ENCODE measurements at places on chromosomes 4 and X.

DNA sequence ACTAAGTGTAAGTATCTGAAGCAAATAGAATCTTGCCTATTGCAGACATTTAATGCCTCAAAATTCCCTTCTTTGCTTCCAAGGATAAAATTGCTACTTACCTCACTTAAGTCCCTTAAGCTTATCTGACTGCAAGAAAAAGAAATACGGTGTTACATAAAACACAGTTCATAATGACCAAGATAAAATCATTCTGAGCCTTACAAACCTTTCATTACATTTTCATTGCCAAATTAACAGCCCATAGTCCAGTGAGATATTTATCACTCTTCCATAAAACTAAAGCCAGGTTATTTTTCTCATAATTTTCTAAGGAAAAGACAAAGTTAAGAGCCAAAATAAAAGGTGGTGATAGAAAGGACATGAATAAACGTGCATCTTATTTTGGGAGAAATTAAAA lies 74.9 kb upstream of the ZNF518B start:
- DNase-seq = no peak

GRCh38 chrX:85223359-85223758 lies 20.2 kb downstream of the SATL1 start:
- no peak for DNase-seq

DNA sequence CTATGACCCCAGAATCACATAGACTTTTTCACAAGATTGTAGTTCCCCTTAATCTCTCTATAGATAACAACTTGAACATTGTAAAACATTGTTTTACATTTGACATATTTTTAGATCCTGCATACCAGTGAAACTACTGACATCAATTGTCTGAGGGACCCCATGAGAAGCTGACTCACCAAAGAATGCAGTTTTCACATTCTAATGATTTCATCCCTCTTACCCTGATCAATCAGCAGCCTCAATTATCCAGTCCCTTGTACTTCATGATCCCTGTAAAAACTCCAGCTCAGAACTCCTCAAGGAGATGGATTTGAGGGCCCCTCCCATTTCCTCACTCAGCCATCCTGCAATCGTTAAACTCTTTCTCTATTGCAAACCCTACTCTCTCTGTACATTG lies 411.0 kb upstream of the NDST3 start:
- no peak for DNase-seq

- no peak for DNase-seq
Measured at GRCh38 chrX:10048707-10049106, 81.5 kb downstream of the CLDN34 start.

DNA sequence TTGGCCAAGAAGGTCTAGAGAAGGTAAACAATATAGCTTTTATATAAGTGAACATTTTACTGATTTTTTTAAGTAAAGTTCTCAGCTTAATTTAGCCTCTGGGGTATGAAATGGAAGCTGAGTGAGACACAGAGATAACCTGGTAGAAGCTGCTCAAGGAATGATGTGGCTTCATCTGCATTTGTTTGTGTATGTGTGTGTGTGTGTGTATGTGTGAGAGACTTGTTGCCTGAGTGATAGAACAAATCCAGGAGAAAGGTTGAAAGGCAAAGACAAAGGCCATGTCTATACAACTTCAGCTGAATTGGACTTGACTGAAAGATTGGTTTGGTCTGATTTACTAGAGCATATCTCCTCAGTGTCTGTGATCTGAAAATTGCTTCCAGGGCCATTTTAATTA lies 63.6 kb downstream of the PCDH7 start:
- DNase-seq = no peak

DNA sequence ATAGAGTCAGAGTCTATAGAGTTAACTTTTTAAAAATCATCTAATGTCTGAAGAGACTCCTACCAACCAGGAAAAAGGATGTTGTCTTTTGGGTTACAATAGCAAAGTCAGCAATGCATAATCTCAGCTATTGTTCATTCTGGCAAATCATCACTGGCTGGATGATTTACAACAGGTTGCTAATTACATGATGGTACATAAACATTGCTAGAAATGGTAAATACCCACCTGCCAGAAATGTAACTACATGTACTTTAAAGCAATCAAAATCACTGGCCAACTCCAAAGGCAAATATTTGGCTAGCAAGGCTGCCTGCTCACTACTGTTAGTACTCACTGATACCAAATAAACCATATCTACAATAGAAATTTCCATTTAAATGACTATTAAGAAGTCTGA lies 91.1 kb downstream of the PPP3CA start:
- DNase-seq = no peak

- no peak for DNase-seq
Measured at GRCh38 chr4:163768014-163768413, 273.5 kb downstream of the TMA16 start.

GRCh38 chrX:15849555-15849954 lies 5.1 kb downstream of the AP1S2 start:
- no peak for DNase-seq

DNA sequence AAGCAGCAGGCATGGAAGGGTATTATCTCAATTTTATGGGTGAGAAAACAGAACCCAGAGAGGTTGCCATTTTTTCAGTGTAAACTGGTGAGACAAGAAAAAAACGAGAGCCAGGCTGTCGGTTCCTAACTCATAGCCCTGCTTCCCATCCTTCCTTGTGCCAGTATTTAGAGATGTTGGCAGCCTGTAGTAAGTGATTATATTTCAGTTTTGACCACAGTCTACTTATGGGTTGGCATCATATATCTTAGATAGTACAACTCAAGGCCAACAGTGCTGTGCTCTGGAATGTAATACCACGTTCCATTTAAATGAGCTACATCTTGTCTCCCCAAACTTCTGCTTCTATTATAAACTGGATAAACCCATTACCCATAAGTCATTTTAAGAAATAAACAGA lies 40.8 kb downstream of the XK start:
- DNase-seq = no peak

DNA sequence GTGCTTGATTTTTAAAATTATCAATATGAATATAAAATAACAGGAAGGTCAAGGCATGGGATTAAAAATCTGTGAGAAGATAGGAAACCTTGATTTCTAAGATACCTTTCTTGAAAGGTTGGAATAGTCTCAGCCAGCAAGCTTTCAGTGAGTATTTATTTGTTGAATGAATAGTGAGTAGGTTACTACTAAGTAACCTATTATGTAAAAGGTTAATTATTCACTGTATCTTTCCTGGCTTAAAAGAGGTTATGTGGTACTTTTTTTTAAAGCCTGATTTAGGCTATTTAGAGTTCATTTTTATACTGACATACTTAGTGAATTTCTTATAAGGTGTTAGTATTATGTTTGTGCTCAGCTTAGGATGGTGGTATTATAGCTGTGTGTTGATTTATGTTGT lies 123.5 kb downstream of the PTPN13 start:
- no peak for DNase-seq

DNA sequence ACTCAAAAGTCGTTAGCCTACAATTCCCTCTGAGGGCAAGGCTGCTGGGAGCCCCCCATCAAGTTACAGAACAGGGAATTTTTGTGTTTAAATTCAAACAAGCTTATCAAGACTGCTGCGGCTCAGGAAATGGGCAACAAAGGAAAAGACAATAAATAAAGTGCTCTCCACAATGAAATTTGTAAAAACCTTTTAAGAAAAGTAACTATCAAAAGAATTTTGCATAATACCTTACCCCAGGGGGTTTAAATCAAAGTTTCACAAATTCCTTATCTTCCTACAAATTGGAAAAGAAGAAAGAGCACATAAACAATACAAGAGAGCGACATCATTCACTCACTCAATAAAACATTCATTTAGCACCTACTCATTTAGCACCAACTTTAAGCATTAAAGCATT lies 97.9 kb upstream of the CCDC160 start:
- DNase-seq = no peak

DNA sequence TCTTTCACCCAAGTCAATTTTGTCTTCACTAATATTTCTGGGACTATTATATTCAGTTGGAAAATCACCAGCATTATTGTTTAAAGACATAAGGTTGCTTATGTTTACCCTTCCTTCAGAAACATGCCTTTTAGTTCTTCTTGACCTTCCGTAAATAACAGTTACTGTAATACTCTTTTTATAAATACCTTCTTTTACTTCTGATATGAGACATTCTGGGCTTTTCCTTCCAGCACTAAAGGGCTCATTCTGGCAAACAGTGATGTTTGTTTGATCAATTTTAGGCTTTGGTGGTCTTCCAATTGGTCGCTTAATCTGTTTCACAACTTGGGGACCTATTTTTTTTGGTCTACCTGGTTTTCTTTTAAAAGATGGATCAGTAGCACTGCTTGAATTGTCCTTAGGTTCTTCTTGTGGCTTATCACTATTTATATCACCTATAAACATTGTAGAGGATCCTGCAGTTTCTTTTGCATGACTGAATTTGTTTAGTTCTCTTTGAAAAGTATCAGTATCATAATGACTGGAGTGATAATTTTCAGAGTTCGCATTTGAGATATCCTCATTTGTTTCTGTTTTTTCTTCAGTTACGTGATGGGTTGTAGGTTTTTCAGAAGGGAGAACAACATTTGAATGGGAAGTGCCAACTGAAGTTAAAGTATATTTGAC lies 64.8 kb downstream of the NCAPG start:
- no peak for DNase-seq

DNA sequence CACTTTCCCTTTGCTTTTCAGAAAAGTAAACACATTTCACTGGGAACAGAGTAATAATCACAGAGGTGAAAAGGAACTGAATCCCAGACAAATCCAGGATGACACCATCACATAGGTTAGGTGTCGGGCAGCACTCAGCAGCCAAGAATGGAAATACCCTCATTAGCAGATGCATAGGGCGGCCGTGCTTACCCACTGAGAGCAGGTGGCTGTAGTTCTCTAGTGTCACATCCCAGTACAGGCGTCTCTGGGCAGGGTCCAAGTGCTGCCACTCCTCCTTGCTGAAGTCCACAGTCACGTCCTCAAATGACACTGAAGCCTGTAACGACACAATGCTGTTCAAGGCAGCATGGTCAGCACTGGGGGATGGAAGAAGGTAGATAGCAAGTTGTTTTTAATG lies 26.9 kb downstream of the ZNF41 start:
- DNase-seq = no peak

DNA sequence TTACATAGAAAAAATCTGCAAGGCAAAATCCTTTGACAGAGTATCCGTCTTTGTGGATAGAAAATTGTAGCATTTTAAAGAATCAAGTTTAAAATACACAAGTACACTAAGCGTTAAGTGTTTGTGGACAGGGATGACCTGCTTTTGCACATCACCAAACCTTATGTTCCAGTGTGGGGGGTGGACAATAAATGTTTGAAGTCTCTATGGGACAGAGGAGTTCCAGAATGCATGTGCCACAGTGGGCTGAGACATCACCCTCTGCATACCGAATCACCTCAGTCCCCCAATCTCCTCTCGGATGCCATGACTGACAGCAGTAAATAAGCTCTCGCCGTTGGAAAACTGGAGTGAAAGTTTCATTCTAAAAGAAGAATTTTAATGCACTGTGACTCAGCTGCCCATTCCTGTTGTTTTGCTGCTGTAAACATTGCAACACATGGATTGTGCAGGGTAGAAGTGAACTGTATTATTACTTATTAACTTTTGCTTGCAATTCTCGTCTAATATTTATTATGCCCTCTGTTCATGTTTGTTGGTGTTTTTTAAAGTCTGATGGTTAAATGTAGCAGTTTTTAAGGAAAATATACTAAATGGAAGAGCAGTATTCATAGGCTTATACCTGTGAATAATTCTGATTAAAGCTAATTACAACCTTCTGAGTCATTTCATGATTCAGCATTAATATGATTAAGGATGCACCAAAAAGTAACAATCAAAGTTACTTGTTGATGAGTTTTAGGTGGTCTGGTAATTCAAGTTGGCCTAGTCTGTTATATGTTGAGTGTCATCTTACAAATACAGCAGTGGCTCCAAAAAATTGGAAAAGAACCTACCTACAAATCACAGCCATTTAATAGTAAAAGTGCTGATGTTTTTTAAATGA lies 24.0 kb downstream of the CDKN2AIP start:
- DNase-seq = no peak

DNA sequence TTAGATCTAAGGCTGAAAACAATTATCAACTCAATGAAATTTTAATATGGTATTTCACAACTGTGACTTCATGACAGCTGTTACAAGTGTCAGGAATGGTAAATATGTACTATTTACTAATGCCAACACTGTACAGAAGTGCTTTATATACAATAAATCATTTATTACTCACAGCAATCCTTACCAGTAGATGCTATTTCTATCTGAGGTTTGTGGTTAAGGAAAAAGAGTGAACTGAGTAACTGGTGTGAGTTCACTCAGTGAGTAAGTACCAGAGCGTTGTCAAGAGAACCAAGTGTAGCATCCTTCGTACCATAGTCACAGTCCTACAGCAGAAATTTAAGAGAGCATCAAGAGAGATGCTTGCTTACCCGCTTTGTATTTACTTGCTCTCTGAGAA lies 23.3 kb downstream of the MTHFD2L start:
- no peak for DNase-seq
